ENCODE measurements at places on chromosomes 11 and 22. TPM values are rescaled to one million over a fixed set of nuclear protein-coding genes. Genes with fewer than 3 reads are reported as not detected.

GRCh38 chr11:34816698-34817213, 99.4 kb downstream of the APIP start:
- DNase-seq = no peak

DNA sequence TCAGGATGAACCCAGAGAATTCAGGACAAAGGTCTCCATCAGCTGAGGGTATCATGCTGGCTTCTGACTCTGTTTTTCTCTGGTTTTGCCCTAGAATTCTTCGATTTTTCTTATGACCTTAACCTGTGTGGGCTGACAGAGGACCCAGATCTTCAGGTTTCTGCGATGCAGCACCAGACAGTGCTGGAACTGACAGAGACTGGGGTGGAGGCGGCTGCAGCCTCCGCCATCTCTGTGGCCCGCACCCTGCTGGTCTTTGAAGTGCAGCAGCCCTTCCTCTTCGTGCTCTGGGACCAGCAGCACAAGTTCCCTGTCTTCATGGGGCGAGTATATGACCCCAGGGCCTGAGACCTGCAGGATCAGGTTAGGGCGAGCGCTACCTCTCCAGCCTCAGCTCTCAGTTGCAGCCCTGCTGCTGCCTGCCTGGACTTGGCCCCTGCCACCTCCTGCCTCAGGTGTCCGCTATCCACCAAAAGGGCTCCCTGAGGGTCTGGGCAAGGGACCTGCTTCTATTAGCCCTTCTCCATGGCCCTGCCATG, 16.8 kb downstream of the SERPING1 start:
- no peak for DNase-seq

DNA sequence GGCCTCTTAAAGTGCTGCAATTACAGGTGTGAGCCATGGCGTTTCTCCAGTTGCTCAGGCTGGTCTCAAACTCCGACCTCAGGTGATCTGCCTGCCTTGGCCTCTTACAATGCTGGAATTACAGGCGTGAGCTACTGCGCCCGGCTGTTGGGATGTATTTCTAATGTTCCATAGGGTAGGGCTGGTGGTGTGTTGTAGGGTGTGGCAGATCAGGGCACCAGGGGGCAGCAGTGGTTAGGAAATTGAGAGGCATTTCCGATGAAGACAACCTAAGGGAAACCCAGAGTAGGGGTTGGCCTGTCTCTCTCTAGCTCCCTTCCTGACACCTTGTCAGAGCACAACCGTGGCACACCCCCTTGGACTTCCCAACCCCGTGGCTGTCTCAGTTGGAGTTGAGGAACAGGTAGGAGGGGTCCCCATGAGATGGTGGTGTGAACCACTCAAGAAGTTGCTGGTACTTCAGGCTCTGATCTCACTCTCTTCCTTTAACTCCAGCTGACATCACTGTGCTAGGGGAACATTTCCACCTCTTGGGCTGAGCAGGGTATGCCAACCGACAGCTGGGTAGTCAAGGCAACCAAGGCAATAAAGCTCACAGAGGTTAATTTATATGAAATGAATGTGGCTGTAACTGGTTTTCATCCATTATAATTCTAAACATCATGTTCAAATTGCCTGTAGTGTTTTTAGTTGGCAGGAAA, 33.0 kb downstream of the YWHAH start:
- DNase-seq = peak; percentile 48

- no peak for DNase-seq
These were observed 9.8 kb upstream of the FJX1 start for GRCh38 chr11:35608502-35608901.

DNA sequence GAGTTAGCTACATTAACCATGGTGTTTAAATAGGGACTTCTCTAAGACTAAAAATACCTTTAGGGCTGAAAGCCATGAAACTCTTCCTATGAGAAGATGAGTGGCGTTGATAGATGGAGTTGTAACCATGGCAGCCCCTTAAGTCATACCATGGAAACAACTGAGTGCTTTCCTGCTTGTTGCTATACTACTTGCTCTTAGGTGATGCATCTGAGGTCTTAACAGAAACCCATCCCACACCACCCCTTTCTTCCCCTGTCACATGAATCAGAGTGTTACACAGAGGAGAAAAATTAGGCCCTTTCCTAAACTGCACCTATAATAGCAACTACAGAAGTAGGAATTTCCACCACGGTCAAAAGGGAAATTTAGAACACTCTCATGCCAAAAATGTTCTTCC, 64.3 kb upstream of the ZC3H12C start:
- no peak for DNase-seq

GRCh38 chr11:62461740-62462507, 43.1 kb downstream of the SCGB1A1 start:
- no peak for DNase-seq

GRCh38 chr11:63922673-63923192, 5.8 kb upstream of the RCOR2 start:
- DNase-seq = no peak

- DNase-seq = peak; percentile 70
These were observed 99.1 kb downstream of the CD44 start for GRCh38 chr11:35237860-35238715.

DNA sequence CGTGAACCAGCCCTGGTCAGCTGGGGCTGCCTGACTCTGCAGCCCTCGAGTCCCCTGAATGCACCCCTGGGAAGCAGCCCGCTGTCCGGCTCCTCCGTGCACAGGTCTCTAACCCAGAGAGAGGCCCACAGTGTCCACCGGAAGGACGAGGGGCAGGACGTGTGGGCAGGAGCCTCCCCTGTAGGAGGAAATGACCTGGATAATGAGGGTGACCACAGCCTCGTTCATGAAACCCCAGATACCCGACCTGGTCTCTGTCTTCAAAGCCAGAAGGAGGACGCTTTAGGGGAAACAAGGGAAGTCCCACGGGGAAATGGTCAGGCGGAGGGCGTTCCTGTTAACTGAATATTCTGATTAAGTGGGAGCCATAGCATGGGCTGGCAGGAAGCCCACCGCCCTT, 23.3 kb downstream of the LIF start:
- no peak for DNase-seq

GRCh38 chr22:38424525-38425080, 30.4 kb downstream of the KCNJ4 start:
- DNase-seq = no peak

DNA sequence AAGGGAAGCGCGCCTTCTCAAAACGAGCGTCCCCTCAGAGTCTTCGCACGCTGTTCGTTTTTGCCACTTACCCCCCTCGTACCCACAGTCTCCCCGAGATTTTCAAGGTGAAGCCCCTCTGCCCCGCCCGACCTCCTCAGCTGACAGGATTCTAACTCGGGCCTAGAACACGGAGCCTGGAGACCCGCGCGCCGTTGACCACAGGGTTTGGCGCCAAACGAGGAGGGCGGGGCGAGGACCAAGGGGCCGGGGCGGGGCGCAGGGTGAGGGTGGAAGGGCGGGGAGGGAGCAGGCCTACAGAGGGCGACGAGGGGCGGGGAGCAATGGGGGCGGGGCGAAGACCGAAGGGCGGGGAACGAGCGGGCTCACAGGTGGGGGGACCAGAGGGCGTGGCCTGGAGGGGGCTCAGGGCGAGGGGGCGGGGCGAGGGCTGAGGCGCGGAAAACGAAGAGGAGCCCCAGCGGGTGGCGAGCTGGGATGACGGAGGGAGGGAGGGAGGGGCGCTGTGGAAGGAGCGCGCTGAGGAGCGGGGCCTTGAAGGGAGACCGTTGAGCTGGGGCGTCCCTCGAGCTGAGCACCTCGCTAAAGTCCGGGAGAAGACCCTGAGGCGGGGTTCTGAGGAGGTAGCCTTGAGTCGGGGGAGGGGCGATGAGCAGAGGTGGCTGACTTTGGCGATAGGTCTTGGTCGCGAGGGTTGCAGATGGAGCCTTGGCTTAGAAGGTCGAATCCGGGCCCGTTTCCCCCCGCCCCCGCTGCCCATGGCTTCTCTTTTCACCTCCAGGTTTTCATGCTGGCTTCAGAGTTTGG, at the start of gene DMC1:
TSS of gene DMC1 (minus strand) at position 212 of the 807 bp plus-strand sequence. CDS start 1,927 bp downstream, outside the sequence.
- DNase-seq = peak; percentile 69

GRCh38 chr11:19200410-19201201, 1.2 kb downstream of the CSRP3 start:
- peak; percentile 63 for DNase-seq

DNA sequence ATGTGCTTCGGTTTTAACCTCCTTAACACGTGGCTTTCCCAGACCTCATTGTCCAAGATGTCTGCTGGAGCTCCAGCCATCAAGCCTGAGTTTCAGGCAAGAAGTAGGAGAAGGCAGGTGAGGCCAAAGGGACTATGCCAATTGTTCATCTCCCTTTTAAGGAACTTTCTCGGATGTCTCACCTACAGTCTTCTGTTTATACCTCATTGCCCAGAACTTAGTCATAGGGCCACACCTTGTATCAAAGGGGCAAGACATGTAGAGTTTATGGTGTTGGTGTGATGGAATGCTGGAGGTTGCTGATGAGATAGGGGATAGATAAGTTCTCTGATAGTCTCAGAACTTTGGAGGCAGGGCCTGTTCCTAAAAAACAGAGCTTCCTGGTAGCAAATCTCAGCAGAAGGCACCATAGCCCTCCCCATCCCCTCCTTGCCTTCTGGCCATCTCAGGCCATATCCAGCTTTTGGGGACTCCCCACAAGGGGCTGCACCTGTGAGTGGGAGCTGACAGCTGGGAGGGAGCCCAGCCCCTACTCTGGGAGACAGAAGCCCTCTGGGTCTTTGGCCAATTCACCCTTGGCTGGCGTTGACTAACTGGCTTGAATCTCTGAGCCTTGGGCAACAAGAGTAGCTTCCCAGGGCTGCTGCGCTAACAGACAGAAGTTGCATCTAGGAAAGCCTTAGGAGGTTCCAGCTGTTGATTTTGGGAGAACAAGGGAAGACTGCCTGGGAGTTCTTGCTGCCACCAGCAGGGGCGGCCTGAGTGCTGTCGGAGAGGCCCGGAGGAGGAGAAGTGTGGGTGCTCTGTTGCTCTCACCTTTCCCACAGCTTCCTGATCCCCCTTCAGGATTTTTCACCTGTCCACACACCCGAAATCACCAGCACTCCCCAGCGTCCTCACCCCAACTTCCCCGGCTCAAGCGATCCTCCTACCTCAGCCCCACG, 149.8 kb upstream of the THY1 start:
- DNase-seq = no peak

- DNase-seq = no peak
These were observed 71.0 kb upstream of the KIRREL3 start for GRCh38 chr11:127071606-127072005.

GRCh38 chr11:43871051-43871450, 9.6 kb upstream of the ALKBH3 start:
- no peak for DNase-seq

GRCh38 chr11:22807855-22808570, 21.6 kb downstream of the SVIP start:
- peak; percentile 89 for DNase-seq

GRCh38 chr11:95922099-95922498, 1.8 kb downstream of the MTMR2 start:
- DNase-seq = peak; percentile 20

- no peak for DNase-seq
These were observed 325.8 kb upstream of the B3GAT1 start for GRCh38 chr11:134737563-134738510.

- no peak for DNase-seq
These were observed 447.1 kb downstream of the TBC1D22A start for GRCh38 chr22:47209547-47210023.

DNA sequence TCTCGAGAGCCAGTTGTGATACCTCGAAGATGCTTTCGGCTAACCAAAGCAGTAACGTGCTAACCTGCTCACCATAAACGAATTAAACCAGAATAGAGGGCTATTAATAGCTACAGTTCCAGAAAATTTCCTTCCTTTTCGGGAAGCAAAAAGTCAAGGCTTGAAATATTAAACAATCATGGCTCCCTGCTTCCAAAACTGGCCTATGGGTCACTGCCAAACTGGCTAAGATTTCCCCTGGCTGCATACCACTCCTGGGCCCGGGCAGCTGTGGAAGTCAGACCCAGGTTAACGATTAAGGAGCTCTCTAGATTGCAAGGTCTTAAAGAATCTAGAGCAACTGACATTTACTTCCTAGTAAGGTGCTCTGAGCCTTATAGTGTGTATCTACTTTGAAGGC, 1.7 kb downstream of the AMOTL1 start:
- peak; percentile 24 for DNase-seq

GRCh38 chr11:12859872-12860657, 149.1 kb upstream of the RASSF10 start:
- no peak for DNase-seq

DNA sequence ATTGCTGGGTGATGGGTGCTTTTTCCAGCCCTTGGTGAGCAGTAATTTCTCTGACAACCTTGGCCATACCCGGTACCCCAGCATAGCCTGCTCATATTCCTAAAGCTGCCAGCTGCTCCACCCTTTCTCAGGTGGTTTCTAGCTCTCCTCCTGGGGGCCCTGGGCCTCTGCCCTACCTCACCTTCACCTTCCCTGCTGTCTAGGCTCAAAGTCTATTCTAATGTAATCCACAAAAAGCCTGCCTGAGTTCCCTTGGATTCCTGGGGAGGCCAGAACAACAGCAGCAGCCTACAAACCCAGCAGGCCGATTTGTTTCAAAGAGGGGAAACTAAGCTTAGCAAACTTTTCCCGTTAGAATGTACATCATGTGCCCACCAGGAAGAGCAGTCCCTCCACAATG, 117.6 kb downstream of the DSCAML1 start:
- no peak for DNase-seq

- DNase-seq = no peak
These were observed 4.6 kb downstream of the OOSP4A start for GRCh38 chr11:59968395-59968783.

DNA sequence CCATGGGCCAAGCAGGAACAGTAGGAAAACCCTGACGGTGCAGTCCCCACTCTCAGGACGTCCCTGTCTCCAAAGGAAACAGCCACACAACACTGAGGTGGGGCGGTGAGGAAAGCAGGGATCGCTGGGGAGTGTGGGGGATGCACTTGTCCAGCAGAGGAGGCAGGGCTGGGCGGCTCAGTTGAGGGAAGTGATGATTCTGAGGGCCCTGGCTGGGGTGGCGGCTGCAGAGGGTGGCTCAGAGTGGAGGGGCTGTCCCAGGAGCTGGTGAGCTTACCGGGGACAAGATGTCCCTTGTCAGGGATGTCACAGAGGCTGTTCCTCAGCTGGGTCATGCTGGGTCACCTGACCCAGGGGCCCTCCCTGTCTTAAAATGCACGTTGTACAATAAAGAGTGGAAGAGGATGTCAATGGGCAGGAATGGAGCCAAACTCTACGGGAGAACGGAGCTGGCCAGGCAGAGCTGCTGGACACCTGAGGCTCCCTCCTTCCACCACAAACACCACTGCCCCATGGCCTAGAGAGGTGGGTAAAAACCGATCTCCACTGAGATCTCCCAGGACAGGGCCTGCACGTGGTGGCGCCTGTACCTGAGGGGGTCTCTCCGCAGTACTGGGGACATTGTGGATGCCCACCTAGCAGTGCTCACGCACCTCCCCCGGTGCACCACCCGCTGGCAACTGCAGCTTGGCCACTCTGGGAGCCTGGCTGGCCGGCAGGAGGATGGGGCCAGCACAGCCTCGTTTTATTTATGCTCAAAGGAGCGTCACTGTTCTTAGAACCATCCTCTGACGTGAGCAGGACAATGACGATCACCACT, 9.7 kb upstream of the EFCAB6 start:
- DNase-seq = no peak

The CSF2RB gene
- 68.2 TPM for polyA plus RNA-seq

The WNT11 gene
- polyA plus RNA-seq = 0.03 TPM

The SNX15 gene
- 15.5 TPM for polyA plus RNA-seq

The DDT gene
- 265 TPM for polyA plus RNA-seq

The LRRC75B gene
- 22.0 TPM for polyA plus RNA-seq

The FOLR3 gene
- not detected for polyA plus RNA-seq

The SCN3B gene
- 0.72 TPM for polyA plus RNA-seq

The HPX gene
- polyA plus RNA-seq = 1.6 TPM

The C11orf91 gene
- 0.21 TPM for polyA plus RNA-seq

The KCNC1 gene
- polyA plus RNA-seq = not detected

The CHRM1 gene
- not detected for polyA plus RNA-seq

Data from endothelial cell of umbilical vein (primary cell).